ENCODE measurements at places on chromosomes 12 and 14.
A peak's percentile ranks its signal among the peaks of the same experiment; 100 is the strongest.

DNA sequence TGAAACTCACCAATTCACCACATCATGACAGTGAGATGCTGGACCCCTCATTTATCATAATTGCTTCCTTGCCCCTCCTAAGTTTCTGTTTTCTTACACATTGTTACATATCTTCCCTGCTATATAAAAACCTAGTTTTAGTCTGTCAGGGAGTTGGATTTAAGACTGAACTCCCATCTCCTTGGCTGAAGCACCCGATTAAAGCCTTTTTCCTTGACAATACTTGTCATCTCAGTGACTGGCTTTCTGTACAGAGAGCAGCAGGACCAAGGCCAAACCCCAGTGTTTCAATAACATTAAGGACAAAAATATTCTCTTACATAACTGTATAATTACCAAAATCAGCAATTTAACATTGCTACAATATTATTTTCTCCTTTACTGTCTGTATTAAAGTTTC is 928.4 kb downstream of the TMTC2 start:
- DNase-seq, result no peak

GRCh38 chr14:24609655-24610344 is at the start of gene GZMH:
GZMH (minus strand) TSS chr14:24609685; CDS start chr14:24609613, 72 bp downstream.
- DNase-seq, result peak; percentile 33

DNA sequence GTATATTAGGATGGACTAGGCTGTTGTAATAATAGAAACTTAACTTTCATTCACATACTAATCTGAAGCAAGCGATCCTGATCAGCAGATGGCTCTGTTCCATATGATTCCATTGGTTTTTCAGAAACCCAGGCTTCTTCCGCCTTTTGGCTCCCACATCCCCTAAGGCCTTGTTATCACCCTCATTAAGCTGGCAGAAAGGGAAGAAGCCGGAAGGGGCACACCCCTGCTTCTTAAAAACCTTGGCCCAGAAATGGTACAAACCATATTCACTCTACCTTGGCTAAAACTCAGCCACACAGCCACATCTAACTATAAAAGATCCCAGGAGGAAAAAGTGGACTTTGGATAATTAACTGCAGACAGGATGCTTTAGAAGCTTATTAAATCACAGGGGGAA is 329.2 kb downstream of the PCNX1 start:
- DNase-seq, result no peak

GRCh38 chr12:31368666-31369361 is 42.9 kb upstream of the SINHCAF start:
- no peak for DNase-seq

DNA sequence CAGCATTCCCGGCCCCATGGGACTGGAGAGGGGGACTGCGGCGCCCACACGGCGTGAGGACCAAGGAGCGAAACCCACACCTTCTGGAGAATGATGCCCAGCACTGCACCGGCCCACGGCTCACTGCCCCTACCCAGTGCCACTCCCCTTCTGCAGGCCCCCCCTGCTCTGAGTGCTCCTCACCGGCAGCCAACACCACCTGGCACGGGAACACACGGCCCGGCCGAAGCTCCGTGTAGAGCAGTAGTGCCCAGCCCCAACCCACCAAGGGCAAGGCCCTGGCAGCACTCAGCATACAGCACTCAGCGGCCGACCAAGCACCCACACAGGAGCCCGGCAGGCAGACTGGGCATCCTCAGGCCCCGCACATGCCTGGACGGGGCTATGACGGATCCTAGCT is 13.4 kb downstream of the BTBD6 start:
- DNase-seq, result no peak

GRCh38 chr14:65065719-65066118 is 36.6 kb downstream of the MAX start:
- no peak for DNase-seq

GRCh38 chr14:99201351-99202073 is 70.5 kb downstream of the BCL11B start:
- no peak for DNase-seq

DNA sequence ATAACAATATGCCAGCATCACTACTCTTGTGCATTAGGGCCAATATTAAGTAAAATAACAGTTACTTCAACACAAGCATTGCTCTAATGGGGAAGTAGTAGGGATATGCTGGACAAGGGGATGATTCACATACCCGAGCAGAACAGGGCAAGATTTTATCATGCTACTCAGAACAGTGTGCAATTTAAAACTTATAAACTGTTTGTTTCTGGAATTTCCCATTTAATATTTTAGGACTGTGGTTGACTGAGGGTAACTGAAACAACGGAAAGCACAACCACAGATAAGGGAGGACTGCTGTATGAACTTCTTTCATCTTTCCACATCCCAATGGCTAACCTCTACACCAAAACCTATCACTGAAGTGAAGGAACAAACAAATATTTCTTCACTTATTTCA is 36.8 kb downstream of the SARNP start:
- no peak for DNase-seq

Data from effector memory CD8-positive, alpha-beta T cell (primary cell).